ENCODE measurements at places on chromosomes 13 and 19.

DNA sequence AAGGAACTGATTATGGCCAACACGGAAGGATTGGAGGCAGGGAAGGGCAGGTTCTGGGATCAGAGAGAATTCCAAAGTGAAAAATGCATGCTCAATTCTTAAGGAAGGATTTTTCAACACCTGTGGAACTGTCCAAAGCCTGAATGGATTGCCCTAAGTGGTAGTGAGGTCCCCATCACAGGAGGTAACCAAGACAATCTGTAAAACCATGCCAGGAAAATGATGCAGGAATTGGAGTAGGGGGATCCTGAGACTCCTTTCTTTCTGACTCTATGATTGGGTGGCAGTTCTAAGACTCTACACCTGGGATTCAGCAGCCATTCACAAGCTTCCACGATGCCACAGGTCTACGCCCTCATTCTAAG lies 56.5 kb upstream of the ZNRF4 start:
- DNase-seq: no peak

- no peak for DNase-seq
Observed at GRCh38 chr13:20546556-20546955, 20.4 kb upstream of the IFT88 start.

DNA sequence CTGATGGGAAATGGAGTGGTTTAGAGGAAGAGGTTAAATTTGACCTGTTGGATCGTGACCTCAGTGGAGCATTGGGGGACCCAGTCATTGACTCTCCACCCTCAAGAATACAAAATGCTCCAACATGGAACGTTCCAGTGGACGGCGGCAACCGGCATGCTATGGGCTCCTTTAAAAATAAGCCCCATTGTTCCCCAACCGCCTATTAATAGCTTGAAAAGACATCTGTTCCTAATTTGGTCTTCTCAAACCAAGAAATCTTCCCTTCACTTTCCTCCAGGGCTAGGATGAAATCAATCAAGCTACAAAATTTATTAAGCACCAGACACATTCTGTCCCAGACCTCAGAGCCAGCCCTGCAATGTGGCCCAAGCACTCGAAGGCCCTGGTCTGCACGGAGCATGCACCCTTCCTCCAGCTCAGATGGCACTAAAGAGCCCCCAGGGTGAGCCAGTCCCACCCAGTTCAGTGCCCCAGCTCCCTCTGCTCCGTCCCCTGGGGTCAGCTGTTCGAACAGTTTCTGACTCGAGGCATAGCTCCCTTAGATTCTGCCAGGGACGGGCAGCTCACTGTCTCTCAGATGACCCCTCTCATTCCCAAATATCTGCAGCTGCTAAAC lies 22.5 kb upstream of the VSTM2B start:
- no peak for DNase-seq

DNA sequence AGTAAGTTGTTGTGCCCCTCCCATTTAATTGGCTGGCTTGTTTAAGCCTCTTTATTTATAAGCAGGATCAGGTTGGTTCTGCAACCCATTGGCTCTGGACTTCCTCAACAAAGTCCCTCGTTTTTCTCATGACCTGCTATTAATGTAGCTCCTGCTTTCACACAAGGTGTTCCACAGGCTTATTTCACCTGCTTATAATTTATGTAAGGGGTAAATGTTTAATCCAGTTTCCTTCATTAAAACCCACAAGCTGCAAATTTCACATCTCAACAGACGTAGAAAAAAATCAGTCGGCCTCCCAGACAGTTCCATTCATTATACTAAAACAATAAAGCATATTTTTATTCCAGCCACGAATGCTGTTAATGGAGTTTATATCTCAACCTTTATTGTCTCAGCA lies 86.1 kb downstream of the TBC1D4 start:
- no peak for DNase-seq
